ENCODE measurements at places on chromosomes 3 and 15. TPM values are rescaled to one million over a fixed set of nuclear protein-coding genes. Genes with fewer than 3 reads are reported as not detected.

- H3K4me3 ChIP-seq: no peak overlapping the region
- no peaks in the 10 kb centered on the region for H3K27me3 ChIP-seq
- no peaks in the 10 kb centered on the region for H3K36me3 ChIP-seq
Observed at GRCh38 chr3:173690542-173691180, 293.1 kb downstream of the NLGN1 start.

Gene TNNC1
- 7,312 TPM for total RNA-seq

GRCh38 chr3:171687581-171687980 is 122.7 kb downstream of the PLD1 start:
- H3K27ac ChIP-seq: no peak overlapping the region
- H3K36me3 ChIP-seq: peaks cover 57% of the 10 kb centered on the region
- DNase-seq: no peak
- no peak overlapping the region for H3K4me3 ChIP-seq

Gene ZCWPW2
- total RNA-seq: 2.3 TPM

DNA sequence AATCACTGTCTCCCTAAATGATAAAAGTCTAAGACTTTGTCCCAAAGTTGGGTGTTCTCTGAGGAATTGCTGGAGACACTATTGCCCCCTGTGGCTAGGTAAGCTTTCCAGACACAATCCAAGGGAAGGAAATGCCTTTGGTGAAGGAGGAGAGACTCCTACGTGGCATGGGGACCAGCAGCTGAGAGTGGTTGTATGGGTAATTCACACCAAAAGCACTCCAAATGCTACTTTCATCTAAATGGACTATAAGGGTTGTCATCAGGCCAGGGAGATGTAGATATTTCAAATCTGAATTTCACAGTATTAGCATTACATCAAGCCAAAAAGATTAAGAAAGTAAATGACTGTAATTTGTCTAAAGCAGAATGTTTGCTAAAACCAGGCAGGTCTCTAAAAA is 400.8 kb upstream of the THBS1 start:
- peaks cover 3% of the 10 kb centered on the region for H3K4me1 ChIP-seq
- H3K27ac ChIP-seq: no peak overlapping the region
- no peaks in the 10 kb centered on the region for H3K36me3 ChIP-seq
- H3K4me3 ChIP-seq: no peak overlapping the region
- no peaks in the 10 kb centered on the region for H3K27me3 ChIP-seq
